ENCODE measurements at places on chromosomes 7 and 10.

GRCh38 chr7:48168159-48168558 lies 3.1 kb upstream of the ABCA13 start:
- DNase-seq, result no peak

GRCh38 chr7:114481999-114482398 lies 67.4 kb downstream of the FOXP2 start:
- no peak for DNase-seq

DNA sequence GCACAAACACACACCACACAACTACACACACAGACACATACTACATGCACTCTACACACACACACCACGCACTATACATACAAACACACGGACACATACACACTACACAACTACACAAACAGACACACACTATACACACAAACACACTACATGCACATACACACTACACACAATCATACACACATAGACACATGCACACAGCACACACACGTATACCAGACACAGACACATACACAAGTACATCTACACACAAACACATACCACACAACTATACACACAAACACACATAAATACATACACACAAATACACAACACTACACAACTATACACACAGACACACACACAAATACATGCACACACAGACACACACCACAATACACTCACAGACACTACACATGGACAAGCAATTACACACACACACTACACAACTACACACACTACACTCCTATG lies 4.6 kb downstream of the GPR15LG start:
- DNase-seq, result no peak

DNA sequence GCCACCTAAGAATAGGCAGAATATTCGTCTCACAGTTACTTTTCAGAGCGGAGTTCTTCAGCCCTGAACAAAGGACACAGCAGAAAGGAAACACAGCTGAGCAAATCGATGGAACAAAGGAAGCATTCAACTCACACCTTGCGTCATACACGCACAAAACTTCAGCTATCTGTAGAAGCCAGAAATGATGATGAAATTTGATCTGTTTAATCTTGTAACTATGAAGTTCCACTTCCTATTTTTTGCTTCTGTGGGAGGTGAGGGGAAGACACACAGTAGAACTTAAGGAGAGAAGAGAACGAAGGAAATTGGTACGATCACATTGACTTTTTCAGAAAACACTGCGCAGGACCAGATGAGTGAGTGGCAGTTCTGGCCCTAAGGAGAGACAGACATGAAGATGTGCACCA lies 26.2 kb downstream of the FAM171A1 start:
- no peak for DNase-seq

DNA sequence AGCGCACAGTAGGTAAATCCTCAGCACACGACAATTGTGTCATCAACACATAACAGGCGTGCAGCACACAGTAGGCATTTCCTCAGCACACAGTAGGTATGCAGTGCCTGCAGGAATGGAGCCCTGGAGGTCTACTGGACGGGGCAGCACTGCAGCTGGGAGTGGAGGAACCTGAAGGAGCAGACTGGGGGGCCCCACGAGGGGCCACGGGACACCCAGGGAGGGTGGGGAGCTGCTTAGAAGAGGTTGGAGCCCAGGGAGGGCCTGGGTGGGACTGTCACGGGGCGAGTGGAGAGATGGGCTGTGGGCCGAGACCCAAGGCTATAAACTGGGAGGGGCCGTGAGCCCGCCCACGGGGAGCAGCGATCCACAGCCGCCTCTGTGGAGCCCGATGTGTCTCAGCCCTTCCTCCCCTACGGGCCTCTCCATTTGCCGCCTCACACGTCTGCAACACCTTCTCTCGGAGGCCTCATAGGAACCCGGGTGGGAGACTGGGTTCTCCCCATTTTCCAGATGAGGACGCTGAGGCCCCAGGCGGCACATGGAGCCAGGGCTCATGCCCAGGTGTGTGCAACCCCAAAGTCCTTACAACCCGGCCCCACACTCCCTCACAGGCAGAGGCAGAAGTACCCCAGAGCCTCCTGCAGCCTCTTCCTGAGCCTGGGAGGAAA lies 101.5 kb downstream of the MICALL2 start:
- peak; percentile 7 for DNase-seq
